GDM1 (cell line): ENCODE measurements at places on chromosomes 6 and 20.
A peak's percentile ranks its signal among the peaks of the same experiment; 100 is the strongest.

- DNase-seq, result no peak
Measured at GRCh38 chr6:158270389-158271127, 41.7 kb upstream of the TULP4 start.

- DNase-seq, result no peak
Measured at GRCh38 chr6:54587277-54587676, 259.3 kb upstream of the FAM83B start.

DNA sequence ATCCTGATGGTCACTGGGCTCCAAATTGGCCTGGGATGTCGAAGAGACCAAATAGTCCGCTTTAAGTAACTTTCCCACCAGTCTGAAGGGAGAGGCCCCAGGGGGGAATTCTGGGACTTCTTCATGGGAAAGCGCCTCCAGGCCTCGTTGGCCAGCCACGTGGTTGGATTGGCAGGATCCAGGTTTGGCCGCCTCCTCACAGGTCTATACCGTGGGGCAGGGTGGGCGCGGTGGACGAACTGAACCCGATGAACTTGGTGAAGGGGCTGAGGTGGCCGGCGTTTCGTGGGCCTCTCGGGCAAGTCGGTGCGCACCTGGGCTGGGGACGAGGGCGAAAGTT lies 297 bp downstream of the POM121L2 start:
- DNase-seq, result no peak

DNA sequence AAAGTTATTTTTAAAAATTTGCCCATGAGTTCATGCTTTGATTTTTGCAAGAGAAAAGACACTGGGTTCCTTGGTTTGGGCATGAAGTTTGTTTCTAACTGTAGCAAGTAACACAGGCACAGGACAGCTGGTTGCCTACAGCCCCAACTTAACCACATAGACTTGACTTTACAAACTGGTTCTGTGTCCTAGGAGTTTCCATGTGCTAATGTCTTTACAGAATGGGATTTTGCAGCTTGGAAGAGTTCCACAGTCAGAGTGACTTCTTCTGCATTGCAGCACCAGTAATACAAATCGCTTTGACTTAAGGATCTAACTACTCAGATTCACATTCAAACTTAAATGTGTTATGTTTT lies 44.3 kb downstream of the OR2B2 start:
- DNase-seq, result no peak

DNA sequence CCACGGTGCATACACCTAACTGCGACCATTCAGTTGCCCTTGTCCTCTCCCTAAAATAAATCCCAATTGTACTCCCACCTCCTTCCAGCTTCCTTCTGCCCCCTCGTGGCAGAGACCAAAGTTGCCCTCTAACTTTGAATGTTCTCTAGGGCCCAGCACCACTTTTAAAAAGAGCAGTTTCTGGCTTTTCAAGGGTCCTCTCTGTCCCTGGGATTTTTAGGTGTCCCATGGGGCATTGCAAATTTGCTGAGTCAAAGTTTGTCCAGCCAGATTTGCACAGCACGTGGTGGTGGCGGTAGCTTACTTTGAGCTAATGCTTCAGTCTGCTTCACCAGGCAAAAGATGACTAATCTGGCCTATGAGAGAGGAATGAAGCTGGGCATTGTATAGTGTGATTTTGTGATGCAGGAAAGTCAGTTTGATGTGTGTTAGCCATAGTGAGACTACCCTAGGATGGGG lies 100.2 kb downstream of the PERP start:
- DNase-seq, result no peak

DNA sequence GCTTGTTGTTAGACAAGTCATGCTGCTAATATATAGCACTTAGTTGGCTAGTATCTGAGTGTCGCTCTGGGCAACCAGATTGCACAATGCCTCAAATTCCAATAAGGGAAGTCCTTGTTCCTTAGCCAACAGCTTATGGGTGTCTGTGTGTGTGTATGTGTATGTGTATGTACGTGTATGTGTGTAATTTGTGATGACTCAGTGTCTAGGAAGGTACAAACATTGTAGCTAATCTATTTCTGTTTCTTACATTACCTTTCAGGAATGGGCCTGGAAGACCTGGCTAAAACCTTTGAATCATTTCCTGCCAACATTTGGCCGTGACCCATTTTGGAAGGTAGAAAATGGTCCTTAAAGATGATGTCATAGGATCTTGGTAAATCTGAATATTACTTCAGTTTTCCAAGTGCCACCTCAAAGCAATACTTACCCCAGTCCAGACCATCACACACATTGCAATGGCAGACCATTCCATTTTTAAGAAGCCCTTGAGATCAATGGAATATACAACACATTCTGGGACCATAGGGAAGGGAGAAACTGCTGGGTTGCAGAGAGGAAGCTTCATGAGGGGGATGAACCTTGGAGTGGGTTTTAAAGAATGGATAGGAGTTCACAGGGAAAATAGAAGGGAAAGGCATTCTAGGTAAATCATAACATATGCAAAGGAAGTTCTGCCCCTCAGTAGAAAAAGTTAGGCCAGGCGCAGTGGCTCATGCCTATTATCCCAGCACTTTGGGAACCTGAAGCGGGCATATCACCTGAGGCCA lies 25.1 kb downstream of the NEDD9 start:
- DNase-seq, result peak; percentile 8

DNA sequence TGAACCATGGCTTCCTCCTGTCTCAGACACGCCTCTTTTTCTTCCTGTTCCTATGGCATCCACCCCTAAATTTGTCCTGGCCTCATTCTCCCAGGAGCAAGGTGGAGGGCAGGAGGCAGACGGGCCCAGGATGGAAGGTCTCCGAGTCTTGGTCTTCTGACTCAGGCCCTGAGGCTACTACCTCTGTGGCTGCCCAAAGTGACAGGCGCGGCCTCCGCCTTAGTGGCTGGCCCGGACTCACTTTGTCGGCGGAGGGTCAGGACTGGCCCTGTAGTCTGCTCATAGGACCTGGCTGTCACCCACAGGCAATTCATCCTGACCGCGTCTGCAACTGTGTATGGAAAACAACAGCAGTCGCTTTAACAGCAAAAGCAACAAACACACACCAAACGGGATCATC lies 263.1 kb upstream of the SUPT3H start:
- DNase-seq, result no peak

DNA sequence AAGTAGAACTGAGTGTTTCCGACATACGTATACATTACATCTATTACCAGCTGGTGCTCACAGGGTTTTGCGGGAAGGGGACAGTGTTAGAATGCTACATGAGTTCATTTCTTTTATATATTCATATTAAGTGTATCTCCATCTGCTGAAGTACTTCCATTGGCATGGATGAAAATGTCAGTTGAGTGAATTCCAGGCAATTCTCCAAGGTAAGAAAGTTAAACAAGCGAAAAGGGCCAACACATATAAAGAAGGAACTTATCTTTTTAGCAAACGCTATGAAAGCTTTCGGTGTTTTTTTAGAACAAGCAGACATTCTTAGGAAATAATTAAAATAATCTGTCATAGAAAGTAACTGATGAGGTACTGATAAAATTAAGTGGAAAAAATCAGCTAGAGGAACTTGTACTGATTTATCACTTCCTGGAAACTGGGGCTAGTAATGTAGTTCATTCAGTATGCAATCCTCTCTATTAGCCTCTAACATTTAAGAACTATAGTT lies 34.6 kb downstream of the RNF146 start:
- no peak for DNase-seq

DNA sequence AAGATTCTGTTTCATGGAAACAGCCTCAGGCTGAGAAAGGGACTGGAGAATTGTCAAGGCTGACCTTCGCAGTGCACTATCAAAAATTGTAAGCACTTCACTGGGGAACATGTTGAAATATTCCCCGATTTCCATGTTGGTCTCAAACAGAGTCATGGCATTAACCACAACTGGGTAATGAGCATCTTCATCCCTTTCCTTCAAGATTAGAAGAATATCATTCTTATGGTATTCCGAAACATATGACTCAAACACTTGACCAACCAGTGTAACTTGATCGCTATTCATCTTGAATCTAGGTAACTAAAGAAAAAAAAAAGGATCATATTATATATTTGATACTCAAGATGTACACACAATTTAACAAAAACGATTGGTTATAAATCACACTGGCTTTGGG lies 3.5 kb downstream of the MCM9 start:
- no peak for DNase-seq

DNA sequence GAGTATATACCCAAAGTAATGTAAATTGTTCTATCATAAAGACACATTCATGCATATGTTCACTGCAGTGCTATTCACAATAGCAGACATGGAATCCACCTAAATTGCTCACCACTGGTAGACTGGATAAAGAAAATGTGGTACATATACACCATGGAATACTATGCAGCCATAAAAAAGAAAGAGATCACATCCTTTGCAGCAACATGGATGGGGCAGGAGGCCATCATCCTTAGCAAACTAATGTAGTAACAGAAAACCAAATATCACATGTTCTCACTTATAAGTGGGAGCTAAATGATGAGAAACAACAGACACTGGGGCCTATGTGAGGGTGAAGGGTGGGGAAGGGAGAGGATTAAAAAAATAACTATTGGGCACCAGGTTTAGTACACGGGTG lies 11.5 kb upstream of the TMEM200A start:
- DNase-seq, result no peak

GRCh38 chr20:47951521-47951971 lies 166.3 kb upstream of the SULF2 start:
- DNase-seq, result no peak

GRCh38 chr6:109493865-109494264 lies 10.8 kb upstream of the ZBTB24 start:
- DNase-seq, result peak; percentile 32

- DNase-seq, result no peak
Measured at GRCh38 chr6:7132398-7133035, 24.8 kb downstream of the RREB1 start.

GRCh38 chr20:55538261-55538908 lies 466.9 kb downstream of the CBLN4 start:
- DNase-seq, result no peak

DNA sequence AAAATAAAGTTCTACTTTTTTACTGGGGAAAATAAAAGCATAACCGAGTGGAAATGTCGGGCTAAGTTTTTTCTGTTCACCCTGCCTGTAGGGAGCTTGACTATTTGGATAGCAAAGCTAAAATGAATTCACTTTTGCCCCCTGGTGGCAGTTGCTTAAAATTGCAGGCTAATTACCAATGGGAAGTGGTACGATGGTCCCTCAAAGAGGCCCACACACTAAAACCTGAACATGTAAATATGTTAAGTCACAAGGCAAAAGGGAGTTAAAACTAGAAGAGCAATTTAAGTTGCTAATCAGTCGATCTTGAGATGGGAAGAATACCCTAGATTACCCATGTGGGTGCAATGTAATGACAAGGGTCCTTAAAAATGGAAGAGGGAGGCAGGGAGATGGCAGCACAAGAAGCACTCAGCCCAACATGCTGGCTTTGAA lies 916 bp upstream of the SUN5 start:
- DNase-seq, result no peak

- no peak for DNase-seq
Measured at GRCh38 chr6:138485586-138486248, 13.6 kb downstream of the NHSL1 start.

DNA sequence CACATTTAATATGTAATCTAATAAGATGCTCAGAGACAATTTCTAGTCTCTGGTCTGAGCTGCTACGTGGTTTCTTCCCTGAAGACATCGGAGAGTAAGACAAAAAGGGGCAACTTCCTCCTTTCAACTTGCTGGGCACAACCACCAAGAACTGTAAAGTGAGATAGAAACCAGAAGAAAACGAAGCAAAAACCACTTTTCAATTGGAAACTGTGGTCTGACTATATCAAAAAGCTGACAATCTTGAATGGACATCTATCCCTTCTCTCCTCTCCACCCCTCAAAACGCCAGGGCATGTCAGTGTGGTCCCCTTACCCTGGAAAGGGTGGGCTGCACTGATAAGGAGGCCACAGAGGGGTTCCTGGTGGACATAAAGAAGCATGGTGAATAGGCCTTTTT lies 269.1 kb downstream of the CD83 start:
- DNase-seq, result peak; percentile 40

DNA sequence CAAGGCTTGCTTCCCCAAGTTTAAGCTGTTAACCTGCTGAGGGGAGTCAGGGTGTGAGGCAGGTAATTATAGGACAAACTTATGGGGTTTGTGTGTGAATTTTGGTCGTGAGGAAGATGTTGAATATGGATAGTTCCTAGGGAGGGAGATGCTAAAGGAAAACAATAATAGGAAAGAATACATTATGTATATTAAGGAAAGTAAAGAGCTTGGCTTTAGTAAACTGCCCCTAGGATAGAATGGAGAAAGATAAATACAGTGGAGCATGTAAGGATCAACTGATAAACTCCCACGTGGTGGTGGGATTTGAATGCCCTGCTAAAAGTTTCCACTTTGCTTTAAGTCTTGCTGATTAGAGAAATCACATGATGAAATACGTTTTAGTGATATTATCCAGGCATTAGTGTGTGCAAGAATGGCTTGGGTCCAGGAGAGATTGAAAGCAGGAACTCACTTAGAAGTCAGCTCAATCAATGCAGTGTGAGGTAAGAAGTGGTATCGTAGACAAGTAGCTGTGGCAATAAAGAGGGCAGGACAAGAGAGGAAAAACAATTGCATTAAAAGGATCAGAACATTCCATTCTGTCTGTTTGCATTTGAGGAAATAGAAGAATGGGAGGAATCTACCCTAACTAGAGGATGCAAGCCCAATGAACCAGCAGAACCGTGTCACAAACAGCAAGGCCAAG lies 52.5 kb downstream of the RPS12 start:
- no peak for DNase-seq

DNA sequence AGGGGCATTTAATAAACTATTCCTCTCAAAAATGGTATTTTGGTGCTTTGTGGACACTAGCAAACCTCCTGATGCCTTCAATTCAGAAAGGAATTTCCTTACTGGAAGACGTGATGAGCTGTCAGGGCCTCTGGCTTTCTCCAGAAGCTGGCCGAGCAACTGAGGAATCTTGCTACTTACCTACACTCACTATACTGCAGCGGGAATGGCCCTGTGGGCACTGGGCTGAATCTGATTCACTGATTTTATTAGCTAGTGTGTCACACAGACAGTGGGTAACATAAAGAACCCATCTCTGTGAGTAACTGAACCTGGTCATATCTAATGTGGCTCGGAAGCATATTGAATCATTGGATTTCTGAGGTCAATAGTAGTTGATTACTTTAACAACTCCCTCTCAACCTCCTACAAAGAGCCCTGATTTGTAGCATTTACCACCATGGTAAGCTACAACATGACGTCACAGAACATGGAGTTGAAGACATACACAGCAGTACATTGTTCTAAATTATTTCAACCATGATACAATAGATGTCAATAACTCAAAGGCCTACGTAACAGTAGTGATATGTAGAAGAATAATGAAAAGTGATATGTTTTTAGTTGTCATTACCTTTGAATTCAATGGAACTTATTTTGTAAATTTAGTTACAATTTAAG lies 232.1 kb downstream of the SYNE1 start:
- no peak for DNase-seq

- DNase-seq, result no peak
Measured at GRCh38 chr6:127952176-127952575, 51.3 kb upstream of the THEMIS start.

- DNase-seq, result no peak
Measured at GRCh38 chr6:20377623-20378265, 23.9 kb upstream of the E2F3 start.

DNA sequence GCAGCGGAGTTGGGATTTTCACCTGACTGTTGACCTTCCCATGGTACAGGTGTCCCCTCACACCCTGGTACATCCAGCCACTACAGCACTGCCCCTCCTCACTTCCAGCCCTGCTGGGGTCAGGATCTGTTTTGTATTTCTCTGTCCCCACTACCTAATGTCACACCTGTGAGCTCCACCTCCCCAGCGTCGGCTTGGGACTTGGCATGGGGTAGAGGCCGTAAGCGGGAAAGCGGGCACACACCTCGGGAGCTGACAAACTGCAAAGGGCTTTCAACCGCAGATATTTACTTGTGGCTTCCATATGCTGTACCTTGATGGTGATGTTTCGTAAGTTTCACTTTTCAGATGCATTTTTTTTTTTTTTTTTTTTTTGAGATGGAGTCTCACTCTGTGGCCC lies 5.4 kb upstream of the CCN5 start:
- DNase-seq, result no peak
